GM12878 (cell line): ENCODE measurements at places on chromosomes 7 and 10.

DNA sequence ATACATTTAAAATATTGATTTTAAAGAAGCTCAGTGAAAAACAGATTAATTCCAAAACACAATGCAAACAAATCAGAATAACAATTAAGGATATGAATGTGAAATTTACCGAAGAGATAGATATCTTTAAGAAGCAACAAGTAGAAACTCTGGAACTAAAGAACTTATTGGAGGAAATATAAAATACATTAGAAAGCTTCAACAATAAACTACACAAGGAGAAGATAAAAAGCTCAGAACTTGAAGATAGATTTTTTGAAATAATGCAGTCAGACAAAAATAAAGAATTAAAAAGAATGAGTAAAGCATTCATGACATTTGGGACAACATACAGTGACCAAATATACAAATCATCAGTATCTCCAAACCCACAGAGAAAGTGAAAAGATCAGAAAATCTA, 43.2 kb downstream of the HIBADH start:
- no peak for DNase-seq

GRCh38 chr7:150787321-150788281, 12.6 kb downstream of the TMEM176B start:
- peak; percentile 30 for DNase-seq

GRCh38 chr7:30974605-30975255, 11.0 kb downstream of the GHRHR start:
- DNase-seq: peak; percentile 60

- no peak for DNase-seq
These were observed 35.5 kb downstream of the PPP1R3C start for GRCh38 chr10:91597197-91597881.

GRCh38 chr10:127899766-127900387, 7.0 kb upstream of the PTPRE start:
- DNase-seq: no peak

DNA sequence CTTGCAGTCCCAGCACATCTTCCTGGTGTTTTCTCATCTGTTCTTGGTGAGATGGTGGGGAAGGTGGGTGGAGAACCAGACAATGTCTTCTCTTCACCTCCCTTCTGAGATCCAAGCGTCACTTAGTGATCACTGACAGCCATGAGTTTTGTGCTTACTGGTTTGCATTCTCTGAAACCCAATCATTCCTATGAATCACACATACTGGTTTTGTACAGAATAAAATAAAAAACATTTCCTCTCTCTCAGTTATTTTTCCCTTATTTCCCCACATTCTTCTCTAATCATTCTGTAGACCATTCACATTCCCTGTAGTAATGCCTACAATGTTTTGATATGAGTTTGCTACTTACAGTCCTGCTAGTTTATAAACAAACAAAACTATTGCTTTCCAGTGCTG, 143.8 kb upstream of the SLC13A1 start:
- no peak for DNase-seq

- peak; percentile 15 for DNase-seq
These were observed 41.8 kb upstream of the GJD4 start for GRCh38 chr10:35563261-35563891.

DNA sequence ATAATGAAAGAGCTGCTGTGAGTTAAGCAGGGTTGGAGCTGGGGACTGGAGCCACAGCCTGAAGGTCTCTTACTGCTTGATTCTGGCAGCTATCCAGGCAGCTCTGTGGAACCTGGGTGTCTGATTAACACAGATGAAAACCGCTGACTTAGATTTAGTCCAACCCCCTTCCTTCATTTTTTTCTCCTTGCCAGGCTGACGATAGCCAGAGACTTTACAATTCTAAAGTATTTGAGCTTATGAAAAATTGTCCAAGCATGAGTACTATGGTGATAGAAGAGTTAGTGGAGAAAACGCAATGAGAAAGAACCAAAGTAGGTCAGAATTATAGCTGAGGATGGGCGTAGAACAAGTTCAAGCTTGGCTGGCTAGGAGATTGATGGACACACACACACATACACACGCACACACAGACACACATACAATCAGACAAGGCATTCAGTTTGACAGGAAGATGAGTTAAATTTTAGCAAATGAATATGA, 13.5 kb upstream of the GPR85 start:
- DNase-seq: no peak
